AG09309 (cell line): ENCODE measurements at places on chromosomes 7 and 10.

GRCh38 chr10:29055101-29055500 is 233.8 kb upstream of the LYZL1 start:
- no peak for DNase-seq

DNA sequence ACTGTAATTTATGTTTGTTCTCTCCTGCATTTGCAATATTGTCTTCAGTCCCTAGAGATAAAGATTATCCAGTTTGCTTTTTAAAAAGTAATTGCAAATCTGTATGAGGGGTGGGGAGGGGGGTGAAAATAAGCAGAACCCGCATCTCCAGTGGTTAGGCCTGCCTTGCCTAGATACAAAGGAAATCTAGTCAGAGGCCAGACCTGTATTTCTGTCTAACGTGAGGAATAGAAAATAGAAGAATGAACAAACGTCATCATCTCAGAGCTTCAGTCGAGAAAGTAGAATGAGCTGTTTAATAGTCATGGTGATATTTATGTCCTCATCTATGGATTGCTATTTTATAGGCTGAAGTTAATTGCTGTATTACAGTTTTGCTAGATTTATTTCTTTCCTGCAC is 284.2 kb downstream of the BICC1 start:
- DNase-seq: no peak

GRCh38 chr7:76000566-76000965 is 6.2 kb upstream of the TMEM120A start:
- DNase-seq: no peak

DNA sequence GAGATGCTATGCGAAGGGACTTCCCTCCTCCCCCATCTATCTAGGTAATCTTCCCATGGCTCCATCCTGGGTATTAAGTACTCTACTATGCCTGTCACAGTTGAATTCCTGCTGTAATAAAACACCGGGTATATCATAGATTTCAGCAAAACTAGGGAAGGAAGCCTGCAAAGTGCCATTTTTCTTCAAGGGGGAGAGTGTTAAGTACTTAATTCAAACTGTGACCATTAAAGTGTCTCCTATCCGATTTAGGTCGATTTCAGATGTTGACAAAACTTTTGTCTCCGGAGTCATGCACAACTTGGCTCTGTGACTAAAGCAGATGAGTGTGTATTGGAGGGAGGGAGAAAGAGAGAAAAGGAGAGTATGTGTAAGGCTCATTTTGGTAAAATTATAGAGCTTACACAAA is 4.6 kb downstream of the HOXA4 start:
- no peak for DNase-seq

DNA sequence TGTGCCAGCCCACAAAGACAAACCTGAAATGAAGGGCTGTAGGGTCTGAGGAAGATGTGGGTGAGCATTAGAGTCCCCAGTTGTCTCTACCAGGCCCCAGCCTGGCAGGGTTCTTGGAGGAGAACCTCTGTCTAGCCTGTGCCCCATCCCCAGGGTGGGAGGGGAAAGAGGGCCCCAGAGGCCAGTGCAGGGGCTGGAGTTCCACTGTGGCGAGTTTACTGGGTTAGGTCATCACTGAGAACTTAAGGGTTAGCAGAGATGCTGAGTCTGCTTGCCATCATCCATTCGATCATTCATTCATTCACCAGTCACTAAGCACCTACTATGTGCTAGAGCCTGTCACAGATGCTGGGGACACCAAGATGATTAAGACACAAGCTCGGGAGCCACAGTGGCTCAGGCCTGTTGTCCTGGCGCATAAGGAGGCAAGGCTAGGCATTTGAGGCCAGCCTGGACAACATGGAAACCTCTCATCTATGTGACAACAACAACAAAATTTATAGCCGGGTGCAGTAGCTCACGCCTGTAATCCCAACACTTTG is 2.6 kb downstream of the ANKRD2 start:
- DNase-seq: no peak

DNA sequence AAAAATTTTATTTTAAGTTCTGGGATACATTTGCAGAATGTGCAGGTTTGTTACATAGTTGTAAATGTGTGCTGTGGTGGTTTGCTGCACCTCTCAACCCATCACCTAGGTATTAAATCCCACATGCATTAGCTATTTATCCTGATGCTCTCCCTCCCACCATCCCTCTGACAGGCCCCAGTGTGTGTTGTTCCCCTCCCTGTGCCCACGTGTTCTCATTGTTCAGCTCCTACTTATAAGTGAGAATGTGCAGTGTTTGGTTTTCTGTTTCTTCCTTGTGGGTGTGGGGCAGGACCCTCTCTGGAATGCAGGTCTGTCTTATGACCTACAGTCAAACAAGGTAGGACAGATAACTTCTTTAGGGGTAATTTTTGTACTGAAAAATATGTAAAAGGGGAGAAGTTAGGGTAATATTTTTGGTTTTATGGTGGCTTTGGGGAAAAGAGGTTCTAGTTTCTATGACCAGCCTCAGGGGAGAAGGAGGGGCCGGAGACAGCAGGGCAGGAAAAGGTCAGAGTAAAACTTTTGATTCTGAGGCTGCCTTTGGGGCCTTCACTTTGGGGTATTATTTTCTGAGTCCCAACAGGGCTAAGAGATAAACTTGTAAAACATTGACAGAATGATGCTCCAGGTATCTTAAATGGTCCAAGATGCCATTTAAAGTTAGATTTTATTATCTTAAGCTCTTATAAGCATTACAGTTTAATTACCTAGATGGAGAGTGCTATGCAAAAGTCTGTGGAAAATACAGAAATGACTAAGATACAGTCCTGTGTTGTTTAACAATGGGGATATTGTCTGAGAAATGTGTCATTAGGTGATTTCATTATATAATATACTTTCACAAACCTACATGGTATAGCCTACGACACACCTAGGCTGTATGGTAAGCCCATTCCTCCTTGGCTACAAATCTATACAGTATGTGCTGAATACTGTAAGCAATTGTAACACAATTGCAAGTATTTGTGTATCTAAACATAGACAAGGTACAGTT is 354.8 kb downstream of the ABCA13 start:
- no peak for DNase-seq

DNA sequence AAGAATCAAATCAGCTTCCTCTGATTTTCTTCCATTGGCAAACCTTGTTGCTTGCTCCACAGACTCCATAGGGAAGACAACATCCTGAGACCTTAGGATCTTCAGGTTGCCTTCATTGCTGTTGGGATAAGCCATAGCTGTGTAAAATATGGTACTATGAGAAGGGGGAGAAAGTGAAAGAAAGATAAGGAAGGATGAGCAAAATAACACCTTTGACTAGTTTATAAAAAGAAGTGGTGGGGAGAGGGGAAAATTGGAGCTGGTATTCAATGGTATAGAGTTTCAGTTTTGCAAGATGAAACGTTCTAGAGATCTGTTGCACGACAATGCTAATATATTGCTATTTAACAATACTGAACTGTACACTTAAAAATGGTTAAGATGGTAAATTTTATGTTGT is 180.4 kb upstream of the PHYHIPL start:
- DNase-seq: no peak

DNA sequence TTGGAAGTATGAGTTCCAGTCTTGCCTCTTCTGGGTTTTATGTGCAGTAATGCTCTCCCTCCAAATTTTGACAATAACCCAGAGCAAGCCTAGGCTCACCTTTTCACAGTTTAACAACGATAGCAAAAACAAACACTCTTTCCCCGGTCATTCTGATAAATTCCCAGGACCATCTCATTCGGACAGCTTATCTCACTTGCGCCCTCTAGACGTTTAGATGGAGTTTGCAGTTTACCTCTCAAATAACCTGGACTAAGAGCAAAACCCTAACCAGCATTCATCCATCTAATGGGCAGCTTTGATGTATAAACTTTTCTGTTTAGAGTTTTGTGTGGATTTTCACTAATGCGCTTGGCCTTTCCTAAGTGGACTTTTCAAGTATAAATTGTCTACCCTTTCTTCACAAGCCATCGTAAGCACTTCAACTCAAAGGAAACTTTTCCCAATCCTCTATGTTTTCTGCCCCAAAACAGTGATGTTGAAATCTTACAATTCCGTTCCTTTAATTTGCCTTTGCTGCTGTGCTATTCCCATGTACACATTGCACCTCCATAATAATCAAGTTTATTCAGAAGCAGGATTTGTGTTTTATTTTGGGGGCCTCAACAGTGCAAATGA is 114.9 kb downstream of the HDAC9 start:
- DNase-seq: no peak

DNA sequence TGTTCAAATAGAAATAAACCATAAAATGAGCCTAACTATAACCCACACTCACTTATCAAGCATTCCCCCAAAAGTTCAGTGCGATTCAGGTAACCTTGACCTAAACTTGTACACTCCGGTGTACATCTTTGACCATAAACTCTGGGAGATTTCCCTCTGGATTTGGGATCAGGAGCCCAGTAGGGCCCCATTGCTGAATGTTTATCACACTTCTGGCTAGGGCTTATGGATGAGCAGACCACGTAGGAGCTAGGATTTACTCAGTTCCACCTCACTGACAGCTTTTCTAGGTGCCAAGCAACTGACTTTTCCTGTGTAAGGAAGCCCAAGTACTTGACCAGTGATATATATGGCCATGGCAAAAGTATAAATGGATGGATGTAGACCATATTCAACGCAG is 113.7 kb downstream of the SVOPL start:
- no peak for DNase-seq

- no peak for DNase-seq
Observed at GRCh38 chr10:132408367-132408781, 11.4 kb downstream of the PWWP2B start.

DNA sequence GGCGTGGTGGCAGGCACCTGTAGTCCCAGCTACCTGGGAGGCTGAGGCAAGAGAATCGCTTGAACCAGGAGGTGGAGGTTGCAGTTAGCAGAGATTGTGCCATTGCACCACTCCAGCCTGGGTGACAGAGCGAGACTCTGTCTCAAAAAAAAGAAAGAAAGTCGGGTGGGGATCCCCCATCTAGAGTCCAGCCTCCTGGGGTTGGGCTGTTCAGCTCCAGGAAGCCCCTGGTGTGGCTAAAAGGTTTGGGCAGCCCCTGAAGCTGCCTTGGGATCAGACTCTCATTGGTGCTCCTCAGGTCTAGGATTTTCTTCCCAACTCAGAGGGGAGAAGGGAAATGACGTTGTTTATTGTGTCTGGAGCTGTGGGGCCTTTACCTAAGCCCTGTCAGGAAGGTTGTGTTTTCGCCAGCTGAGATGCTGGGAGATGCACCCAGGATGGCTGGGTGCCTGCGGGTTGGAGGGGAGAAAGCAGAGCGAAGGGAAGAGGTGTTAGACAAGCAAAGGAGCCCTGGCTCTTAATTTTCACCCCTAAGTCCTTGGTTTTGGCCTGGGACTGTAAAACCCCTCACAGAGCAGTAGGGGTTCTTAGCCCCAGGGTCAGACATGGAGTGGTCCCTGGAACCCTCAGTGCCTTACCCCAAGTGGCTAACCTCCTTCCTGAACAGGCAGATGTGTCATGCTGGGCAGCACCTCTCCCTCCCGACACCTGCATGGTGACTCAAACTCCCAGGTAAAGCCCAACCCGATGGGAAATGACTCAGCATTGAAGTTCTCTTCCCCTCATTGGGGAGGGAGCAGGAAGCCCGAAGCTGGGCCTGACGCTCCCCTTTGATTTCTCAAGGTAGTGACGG is 21.1 kb downstream of the PLAU start:
- no peak for DNase-seq

DNA sequence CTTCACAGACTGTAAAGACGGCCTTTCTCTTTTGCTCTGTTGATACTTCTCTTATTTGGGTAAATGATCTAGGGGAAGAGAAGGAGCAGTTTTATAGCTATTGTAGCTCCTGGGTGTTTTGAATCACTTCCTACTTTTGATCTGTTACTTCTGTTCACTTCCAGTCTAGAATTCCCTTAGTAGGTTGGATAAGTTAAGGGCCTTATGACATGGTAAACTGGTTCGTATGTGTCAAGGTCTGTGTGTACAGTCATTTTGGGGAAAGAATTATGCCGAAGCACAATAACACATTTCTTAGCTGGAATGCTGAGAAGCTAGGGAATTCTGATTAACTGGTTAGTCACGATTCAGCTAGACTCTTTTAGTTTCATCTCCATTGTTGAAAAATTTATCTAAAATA is 8.1 kb downstream of the DENND10 start:
- peak; percentile 76 for DNase-seq

DNA sequence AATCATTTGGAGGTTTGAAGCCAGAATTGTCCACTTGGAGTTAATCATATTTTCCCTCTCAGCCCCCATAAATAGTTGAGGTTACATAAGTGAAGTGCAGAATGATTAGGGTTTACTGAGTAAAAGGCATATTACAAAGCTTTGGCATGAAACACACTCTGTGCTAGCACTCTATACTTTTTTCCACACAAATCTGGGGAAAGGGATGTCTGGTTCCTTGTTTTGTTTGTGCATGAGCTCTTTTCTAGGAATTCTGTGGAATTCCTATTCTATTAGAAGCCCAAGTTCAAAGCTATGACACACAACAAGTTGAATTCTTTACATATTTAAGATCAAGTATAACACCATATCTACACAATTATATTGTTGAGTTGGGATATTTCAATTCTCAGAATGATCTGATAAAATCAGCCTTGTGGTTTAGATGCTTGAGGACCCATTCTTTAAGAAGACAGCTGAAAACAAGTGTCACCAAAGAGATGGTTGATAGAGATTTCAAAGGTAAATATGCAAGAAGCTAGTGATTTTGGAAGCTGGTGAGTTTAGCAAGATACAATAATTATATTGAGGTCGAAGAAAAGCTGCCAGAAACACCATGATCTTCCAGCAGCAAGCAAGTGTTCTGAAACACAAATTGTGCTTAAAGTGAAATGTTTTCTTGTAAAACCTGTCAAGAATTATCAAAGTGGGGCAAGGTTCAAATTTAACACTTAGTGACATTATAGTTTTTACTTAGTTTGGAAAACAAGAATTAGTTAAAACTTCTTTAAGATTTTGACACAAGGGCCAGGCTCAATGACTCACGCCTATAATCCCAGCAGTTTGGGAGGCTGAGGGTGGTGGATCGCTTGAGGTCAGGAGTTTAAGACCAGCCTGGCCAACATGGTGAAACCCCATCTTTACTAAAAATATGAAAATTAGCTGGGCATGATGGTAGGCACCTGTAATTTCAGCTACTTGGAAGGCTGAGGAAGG is 122.6 kb downstream of the INHBA start:
- DNase-seq: peak; percentile 97

GRCh38 chr10:26064106-26064505 is 130.1 kb downstream of the MYO3A start:
- no peak for DNase-seq

- DNase-seq: no peak
Observed at GRCh38 chr10:67280405-67280804, 354.6 kb downstream of the LRRTM3 start.

DNA sequence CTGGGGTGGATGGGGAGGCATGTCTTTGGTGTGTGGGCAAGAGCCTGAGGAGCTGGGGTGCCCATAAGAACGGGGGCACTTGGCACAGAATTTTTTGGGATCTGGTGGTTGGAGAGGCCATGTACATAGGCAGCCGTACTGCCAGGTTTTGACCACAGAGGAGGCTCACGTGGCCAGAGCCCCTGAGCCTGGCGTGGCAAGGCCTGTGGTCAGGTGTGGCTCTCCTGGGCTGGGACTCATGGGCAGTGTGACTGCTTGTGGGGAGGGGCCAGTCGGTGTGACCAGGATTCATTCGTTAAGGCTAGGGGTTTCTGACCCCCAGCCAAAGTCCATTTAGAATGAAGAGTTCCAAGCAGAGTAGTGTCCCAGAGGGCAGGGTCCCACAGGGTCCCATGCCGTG is 38.2 kb downstream of the AGAP3 start:
- no peak for DNase-seq

- DNase-seq: no peak
Observed at GRCh38 chr10:43135064-43135463, 3.2 kb upstream of the CSGALNACT2 start.
